Sciatic nerve (tissue), 2 donors: ENCODE measurements at places on chromosomes 5 and 9. TPM values are rescaled to one million over a fixed set of nuclear protein-coding genes. Genes with fewer than 3 reads are reported as not detected.

SPINK13 gene
- not detected for total RNA-seq

GRCh38 chr9:136648751-136649150 is 14.0 kb upstream of the EGFL7 start:
- no peak for DNase-seq

- no peak for DNase-seq
Measured at GRCh38 chr5:81065492-81065891, 105.3 kb downstream of the RASGRF2 start.

BNIP1 gene
- total RNA-seq: 8.3 TPM

DNA sequence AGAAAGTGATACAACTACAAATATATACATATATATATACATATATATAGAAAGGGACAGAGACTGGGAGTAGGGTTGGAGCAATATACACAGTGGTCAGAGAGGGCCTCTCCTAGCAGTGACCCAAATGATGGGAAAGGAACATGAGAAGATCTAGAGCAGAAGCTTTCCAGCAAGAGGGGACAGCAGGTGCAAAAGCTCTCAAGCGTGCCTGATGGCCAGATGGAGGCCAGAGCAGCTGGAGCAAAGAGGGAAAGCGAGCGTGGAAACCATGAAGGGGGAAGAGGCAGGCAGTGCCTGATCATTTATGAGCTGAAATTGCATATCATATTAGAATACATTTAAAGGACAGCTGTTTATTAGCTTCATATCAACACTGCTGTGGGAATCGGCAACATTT is 7.6 kb upstream of the GRPEL2 start:
- no peak for DNase-seq
